CD4-positive, alpha-beta T cell treated with Interleukin-15 for 4 hours (primary cell): ENCODE measurements at places on chromosomes 5 and 9.

DNA sequence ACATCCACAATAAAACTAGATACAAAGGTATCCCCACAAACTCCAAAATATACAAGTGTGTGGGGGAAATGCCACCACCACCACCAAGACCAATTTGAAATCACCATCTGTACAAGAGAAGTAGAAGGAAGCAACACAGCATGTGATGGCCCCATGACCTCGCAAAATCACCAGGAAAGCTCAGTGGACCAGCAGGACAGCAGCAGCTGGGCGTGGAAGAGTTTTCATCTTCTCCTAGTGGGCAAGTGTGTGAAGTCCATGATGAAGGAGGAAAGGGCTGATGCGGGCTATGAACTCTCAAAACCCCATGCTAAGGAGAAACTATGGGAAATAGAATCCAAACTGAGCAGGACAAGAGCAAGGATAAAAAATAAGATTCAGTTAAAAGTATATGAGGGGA lies 58.1 kb downstream of the GOLPH3 start:
- no peak for DNase-seq

DNA sequence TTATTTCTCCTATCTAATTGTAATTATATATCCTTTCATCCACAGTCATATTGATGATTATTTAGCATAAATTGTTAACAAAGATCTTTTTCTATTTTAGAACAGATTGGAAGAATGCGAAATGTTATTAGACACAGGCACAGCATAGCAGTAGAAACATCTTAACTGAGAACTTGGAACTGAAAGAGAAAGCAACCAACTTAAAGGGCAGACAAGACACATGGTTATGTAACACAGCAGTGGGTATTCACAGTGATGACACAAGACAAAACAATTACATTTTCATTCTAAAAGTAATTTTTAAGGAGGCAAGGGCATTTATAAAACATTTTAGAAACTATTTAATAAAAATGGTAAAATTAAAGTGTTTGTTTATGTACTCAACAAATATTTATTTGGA lies 57.7 kb upstream of the MEF2C start:
- no peak for DNase-seq

GRCh38 chr5:107253246-107253645 lies 417.5 kb downstream of the EFNA5 start:
- no peak for DNase-seq

GRCh38 chr5:36242534-36243485 lies 1.1 kb upstream of the NADK2 start:
- no peak for DNase-seq

DNA sequence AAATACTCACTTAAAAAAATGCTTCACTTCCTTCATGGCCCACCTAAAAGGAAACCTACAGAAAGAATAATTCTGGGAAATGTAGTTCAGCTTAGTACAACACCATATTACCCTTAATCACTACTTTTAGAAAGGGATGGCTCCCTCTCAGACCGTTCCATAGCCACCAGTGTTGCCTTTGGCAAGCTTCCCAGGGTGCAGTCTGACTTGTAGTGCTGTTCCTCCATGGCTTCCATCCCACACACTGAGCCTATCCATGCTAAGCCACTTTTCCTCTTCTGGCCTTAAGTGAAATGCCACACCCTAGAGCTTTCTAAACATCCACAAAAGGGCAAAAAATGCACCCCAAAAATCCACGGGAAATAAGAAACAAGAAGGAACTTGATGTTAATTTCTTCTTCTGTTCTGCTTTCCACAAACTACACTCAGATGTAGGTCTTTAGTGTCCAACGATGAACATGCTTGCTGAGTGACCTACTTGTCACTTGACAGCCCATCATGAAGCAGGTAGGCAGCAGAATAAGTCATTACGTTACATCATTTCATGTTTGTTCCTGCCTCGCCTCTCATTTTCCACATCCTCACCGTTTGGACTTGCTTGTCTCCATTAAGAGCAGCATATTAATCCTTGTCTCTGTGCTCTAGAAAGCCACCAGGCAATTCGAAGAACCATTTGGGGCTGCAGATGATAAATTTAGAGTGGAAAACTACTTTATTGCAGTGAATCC lies 391.1 kb upstream of the GRAMD2B start:
- DNase-seq, result no peak

- no peak for DNase-seq
Measured at GRCh38 chr9:126515001-126515872, 98.5 kb upstream of the LMX1B start.

DNA sequence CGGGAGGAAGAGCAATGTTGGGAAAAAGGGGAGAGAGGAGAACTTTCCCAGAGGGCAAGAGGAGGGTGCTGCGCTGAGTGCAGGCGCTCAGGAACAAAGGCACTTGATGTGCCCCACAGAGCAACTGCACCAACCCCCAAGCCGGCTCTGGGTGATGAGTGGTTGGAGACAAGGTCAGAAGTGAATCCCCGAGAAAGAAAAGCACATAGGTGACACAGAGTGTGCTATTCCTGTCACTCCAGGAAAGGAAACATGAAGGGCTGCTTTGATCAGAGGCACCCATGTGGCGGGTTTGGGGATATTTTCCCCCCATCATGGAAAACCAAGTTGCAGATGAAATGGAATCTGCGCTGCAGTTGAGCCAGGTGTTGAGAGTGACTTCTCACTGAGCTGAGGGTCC lies 20.7 kb upstream of the SLC25A48 start:
- DNase-seq, result no peak

- DNase-seq, result no peak
Measured at GRCh38 chr5:74082512-74083055, 456.6 kb downstream of the ARHGEF28 start.

DNA sequence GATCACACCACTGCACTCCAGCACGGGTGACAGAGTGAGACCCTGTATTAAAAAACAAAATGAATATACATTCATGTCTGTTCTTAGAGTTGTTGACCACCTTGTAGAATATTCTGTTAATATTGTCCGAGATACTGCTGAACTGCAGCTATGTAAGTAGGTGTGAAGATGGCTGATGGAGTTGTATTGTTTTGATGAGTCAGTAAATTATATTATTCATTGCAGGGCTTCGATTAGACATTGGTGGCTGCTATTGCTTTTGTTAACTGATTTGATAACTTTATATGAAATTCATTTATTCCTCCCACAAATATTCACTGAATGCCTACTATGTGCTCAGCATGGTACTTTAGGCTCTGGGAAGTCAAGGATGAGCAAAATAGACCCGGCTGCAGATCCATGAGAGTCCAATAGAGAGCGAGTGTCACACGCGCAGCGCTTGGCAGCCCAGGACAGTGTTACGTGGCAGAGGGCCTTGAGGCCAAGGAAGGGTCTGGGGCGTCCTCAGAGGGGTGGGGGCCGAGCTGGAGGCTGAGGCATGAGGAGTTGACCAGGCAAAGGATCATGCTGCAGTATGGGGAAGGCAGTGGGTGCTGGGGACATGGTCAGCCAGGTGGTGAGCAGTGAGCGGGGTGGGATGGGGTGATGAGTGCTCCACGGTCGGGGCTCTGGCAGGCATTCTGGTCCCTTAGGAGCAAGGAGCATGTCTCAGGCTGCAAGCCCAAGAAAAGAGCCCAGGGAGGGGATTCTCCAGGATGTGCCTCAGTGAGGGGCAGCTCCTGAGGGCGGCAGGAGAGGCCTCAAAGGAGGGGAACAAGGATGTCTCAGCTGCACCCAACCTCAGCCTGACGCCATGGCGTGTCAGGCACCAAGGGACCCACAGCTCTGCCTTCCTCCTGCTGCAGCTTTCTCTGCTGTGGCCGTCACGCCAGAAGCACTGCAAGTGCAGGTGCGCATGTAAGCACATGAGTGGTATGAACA lies 243.5 kb downstream of the GADD45G start:
- DNase-seq, result no peak

DNA sequence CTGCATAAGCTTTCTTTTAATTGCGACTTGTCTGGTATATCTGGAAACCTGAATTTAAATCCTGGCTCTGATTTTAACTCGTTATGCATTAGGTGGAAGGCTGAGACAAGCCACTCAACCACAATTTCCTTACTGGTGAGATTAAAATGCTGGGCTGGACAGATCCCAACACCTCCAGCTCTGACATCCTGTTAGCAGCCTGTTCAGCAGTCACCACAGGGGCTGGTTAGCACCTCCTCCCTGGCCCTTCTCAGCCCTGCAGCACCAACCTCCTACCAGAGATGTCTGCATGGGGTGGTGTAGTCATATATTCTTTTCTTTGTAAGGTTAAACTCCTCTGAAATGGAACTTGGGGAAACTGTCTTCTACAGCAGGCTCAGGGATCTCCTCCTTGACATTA lies 156.5 kb upstream of the NFIL3 start:
- no peak for DNase-seq

GRCh38 chr9:1698991-1699390 lies 316.2 kb upstream of the SMARCA2 start:
- no peak for DNase-seq

DNA sequence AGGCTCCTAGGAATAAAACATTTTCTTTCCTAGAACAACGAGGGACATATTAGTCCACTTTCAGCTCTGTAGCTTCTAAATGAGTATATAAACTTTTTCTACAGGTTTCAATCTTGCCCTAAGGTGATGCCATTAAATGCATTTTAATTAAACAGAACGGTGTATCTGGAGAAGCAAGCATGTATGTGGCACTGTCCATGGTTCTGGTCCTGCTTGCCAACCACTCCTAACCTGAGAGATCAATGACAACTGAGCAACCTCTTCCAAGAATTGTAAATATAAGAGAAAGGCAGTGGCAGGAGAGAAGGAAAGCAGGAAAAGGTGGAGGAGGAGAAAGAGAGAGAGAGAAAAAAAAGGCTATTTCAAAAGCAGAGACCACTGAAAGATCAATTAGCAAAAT lies 95.6 kb upstream of the SPOCK1 start:
- DNase-seq, result no peak

DNA sequence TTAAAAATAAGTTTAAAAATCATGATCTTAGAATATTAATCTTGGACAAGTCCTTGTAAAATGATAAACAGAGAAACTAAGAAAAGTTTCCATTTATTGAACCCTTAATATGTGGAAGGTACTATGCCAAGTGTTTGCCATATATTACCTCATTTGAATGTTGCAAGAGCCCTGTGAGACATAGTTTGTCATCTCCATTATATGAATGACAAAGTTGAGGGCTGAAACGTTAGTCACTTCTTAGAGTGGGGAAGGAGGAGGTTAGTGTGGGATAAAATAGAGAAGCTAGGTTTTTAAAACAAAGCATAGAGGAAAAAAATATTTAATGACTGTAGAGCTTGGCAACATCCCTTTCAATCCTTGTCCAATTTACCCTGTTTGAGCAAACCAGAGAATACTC lies 2.0 kb downstream of the TNC start:
- no peak for DNase-seq

GRCh38 chr5:102747386-102748166 lies 7.5 kb upstream of the PAM start:
- no peak for DNase-seq

DNA sequence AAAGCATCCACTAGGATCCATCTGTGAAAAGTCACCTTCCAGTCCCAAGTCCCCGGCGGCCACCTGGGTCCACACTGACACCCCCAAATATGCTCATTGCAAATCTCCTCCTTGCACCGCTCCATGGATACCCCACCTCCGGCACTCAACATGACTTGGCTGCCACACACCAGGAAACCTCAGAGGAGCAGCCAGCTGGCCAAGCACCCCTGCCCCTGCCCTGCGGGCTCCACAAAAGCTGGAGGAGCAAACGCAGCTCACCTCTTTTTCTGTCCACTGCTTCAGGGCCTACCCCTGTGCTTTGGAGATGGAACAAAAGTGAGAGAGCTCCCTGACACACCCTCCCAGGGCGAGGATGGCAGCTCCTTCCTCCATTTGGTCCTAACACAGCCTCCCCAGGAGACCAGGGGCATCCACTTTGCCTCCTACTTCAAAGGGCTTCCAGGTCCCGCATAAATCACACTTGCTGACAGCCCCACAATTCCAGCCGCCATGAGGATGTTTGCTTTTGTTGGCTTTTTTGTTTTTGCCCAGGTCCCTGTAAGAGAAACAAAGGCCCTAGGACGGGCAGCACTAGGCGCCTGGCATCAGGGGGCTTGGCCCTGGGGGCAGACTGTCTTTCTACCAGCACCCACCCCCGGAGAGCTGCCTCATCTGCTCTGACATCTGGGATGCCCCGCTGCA lies 14.8 kb downstream of the ROR2 start:
- no peak for DNase-seq

GRCh38 chr9:123007269-123007668 lies 26.2 kb upstream of the GPR21 start:
- DNase-seq, result no peak

DNA sequence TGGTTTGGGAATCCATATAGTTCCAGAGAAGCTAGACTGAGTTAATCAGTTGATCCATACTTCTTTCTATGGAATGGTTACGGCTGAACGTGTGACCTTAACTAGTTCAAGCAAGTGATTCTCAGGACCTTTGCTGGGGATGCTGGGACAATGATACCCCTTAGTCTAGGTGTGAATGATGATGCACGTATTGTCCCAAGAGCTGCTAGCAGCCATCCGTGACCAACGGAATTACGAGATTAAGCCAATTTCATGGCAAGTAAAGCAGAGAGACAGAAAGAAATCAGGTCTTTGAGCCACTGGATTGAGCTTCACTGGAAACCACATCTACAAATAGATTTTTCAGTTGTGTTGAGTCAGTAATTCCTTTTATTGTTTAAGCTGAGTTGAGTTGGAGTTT lies 99.2 kb upstream of the LIFR start:
- no peak for DNase-seq

DNA sequence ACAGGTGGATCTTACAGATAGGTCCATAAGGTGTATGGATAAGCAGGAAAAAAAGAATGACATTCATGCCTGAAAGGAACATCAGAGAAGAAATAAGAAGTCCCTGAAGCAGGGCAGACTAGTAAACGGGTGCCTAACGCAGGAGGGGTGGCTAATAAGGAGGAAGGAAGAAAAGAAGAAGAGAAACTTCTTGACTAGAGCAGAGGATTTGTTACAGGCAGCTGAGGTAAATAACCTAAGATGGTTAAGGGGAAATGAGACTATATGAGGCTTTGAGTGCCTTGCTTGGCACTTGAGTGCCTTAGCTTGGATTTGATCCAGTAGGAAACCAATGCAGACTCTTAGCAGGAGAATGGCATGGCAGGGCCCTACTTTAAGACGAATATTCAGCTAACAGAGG lies 313.5 kb upstream of the PDE4D start:
- DNase-seq, result no peak

- no peak for DNase-seq
Measured at GRCh38 chr5:83172655-83173054, 95.3 kb downstream of the XRCC4 start.

DNA sequence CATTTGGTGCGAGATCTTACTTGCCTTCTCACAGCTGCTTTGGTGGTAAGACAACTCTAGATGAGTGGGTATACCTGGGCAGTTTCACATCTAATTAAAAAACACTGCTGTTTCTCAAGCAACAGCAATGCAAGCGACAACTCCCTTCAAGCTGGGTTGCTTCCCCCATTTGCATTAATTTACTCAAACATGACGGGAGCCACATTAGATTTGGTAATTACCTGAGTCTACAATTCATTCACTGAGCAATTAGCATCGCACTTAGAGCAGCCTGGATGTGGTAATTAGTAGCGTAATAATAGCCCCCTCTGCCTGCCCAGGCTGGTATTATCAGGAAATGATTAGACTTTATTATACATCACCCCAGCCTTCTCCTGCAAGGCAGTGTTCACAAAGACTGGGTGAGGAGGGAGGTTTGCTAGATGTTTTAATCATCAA lies 73.4 kb downstream of the FBXO38 start:
- peak; percentile 30 for DNase-seq

GRCh38 chr5:136063778-136064465 lies 35.1 kb downstream of the TGFBI start:
- DNase-seq, result no peak
